ENCODE measurements at places on chromosomes 3 and 15. TPM values are rescaled to one million over a fixed set of nuclear protein-coding genes. Genes with fewer than 3 reads are reported as not detected.

The STAB1 gene
- polyA plus RNA-seq, result 43.5 TPM

The CKMT1B gene
- polyA plus RNA-seq, result 15.3 TPM

The DCBLD2 gene
- polyA plus RNA-seq, result 15.7 TPM

The EBLN2 gene
- 7.2 TPM for polyA plus RNA-seq

The TM4SF1 gene
- 56.9 TPM for polyA plus RNA-seq

DNA sequence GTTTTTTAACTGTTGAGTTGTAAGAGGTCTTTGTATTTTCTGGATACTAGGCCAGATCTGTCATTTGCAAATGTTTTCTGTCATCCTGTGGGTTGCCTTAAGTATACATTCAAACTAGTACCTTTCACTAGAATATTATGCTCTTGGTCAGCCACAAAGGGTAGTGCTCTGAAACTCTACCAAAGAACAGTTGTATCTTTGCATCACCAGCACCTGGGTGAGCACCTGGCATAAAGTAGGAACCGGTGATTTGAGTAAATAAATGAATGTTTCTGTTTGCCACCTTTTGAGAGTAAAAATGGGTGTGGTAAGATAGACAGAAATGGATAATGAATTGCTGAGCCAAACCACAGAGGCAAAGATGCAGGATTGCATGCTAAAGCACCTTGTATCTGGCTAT is 98.7 kb downstream of the SLCO3A1 start:
- H3K27me3 ChIP-seq, result no peaks in the 10 kb centered on the region
- H3K36me3 ChIP-seq, result no peaks in the 10 kb centered on the region
- DNase-seq, result no peak
- no peak overlapping the region for H3K4me3 ChIP-seq

DNA sequence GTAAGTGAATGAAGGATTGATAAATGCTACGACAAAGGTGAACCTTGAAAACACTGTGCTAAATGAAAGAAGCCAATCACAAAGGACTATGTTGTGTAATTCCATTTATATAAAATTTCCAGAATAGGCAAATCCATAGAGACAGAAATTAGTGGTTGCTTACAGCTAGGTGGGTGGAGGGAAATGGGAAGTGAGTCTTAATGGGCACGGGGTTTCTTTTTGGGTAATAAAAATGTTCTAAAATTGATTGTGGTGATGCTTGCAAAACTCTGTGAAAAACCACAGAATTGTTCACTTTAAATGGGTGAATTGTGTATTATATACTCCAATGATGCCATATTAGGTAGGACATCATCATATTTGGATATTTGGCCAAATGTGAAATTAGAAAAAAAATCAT is 20.9 kb upstream of the TEX9 start:
- no peak overlapping the region for H3K4me3 ChIP-seq
- no peaks in the 10 kb centered on the region for H3K36me3 ChIP-seq
- H3K4me1 ChIP-seq, result no peaks in the 10 kb centered on the region
- DNase-seq, result no peak
- H3K27ac ChIP-seq, result no peak overlapping the region

GRCh38 chr15:61832223-61832622 is 228.0 kb downstream of the VPS13C start:
- H3K36me3 ChIP-seq, result no peaks in the 10 kb centered on the region
- DNase-seq, result no peak
- H3K4me1 ChIP-seq, result no peaks in the 10 kb centered on the region

DNA sequence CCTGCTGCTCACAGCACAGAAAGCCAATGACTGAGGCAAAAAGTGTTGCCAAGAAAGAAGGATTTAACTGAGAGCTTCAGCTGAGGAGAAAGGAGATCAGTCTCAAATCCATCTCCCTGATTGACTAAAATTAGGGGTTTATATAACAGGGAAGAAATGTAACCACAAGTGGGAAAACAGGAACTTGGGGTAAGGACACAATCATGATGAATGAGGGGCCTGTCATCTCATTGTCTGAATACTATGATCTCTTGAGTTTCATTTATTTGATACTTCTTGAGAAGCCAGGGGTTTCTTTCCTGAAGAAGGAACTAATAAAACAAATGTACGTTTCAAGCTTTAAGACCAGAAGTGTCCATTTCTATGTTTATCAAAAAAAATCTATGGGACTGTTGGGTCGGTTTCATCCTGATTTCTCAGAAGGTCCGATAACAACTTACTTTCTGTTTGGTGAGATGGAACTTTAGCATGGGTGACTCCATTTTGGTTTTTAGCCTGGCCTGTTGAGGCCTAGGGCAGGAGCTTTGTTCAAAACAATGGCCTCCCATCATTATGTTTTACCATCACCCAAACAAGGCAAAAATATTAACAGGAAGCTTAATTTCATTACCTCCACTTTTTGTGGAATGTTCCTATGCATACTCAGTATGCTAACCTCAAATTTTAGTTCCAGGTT is 76.6 kb upstream of the PIAS1 start:
- DNase-seq, result no peak
- H3K4me3 ChIP-seq, result no peak overlapping the region
- no peaks in the 10 kb centered on the region for H3K4me1 ChIP-seq
- H3K27me3 ChIP-seq, result no peaks in the 10 kb centered on the region
- no peaks in the 10 kb centered on the region for H3K36me3 ChIP-seq

GRCh38 chr3:178439504-178439903 is 96.7 kb upstream of the KCNMB2 start:
- no peaks in the 10 kb centered on the region for H3K4me1 ChIP-seq
- no peak for DNase-seq
- peaks cover 2% of the 10 kb centered on the region for H3K27me3 ChIP-seq
- no peak overlapping the region for H3K4me3 ChIP-seq

- no peaks in the 10 kb centered on the region for H3K4me1 ChIP-seq
- no peak overlapping the region for H3K27ac ChIP-seq
- H3K4me3 ChIP-seq, result no peak overlapping the region
Observed at GRCh38 chr15:70182858-70183695, 85.4 kb upstream of the TLE3 start.

- H3K36me3 ChIP-seq, result no peaks in the 10 kb centered on the region
- no peak overlapping the region for H3K27ac ChIP-seq
- no peak overlapping the region for H3K4me3 ChIP-seq
- peaks cover 22% of the 10 kb centered on the region for H3K27me3 ChIP-seq
- H3K4me1 ChIP-seq, result no peaks in the 10 kb centered on the region
- DNase-seq, result no peak
Observed at GRCh38 chr3:23711916-23712494, 93.8 kb upstream of the UBE2E1 start.

DNA sequence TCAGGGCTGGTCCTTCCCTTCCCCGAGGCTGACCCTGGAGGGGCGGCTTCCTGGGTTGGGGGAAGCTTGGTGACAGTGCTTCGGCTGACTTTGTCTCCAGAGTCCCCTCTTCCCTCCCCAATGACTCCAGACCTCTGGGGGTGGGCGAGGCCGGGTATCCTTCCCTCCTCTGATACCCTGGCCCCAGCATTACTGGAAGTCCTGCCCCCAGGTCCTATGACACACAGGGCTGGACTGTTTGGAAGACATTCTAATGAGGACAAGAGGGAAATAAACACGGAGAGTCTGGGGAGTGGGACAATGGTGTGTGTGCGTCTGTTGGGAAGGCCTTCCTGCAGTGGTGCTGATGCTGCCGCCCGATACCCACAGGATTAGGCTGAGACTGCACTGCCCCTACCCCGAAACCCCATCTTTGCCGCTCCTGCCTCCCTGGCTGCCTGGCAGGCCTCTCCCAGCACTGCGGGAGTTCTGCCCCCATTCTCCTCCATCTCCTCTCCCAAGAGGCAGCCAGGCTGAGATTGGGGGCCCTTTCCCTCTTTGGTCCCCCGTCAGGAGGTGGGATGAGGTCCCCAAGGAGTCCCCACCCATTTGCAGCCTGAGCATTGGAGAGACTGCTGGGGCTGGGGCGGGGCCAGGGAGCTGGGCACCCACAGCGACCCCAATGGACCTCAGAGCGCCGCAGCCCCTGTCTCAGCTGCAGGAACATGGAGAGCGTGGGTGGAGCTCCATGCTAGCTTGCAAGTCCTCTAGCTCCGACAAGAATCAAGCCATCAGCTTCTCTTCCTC is 29.7 kb upstream of the FBLN2 start:
- H3K4me1 ChIP-seq, result no peaks in the 10 kb centered on the region
- H3K27me3 ChIP-seq, result no peaks in the 10 kb centered on the region
- DNase-seq, result no peak
- no peak overlapping the region for H3K4me3 ChIP-seq

- peaks cover 12% of the 10 kb centered on the region for H3K4me1 ChIP-seq
- H3K36me3 ChIP-seq, result no peaks in the 10 kb centered on the region
- DNase-seq, result peak; percentile 70
- H3K4me3 ChIP-seq, result peak within 1 kb of the TSS; percentile 82
Observed at GRCh38 chr15:75842722-75843677, at the start of gene UBE2Q2. UBE2Q2 (plus strand) TSS chr15:75843447; CDS start chr15:75843667, 220 bp downstream.

DNA sequence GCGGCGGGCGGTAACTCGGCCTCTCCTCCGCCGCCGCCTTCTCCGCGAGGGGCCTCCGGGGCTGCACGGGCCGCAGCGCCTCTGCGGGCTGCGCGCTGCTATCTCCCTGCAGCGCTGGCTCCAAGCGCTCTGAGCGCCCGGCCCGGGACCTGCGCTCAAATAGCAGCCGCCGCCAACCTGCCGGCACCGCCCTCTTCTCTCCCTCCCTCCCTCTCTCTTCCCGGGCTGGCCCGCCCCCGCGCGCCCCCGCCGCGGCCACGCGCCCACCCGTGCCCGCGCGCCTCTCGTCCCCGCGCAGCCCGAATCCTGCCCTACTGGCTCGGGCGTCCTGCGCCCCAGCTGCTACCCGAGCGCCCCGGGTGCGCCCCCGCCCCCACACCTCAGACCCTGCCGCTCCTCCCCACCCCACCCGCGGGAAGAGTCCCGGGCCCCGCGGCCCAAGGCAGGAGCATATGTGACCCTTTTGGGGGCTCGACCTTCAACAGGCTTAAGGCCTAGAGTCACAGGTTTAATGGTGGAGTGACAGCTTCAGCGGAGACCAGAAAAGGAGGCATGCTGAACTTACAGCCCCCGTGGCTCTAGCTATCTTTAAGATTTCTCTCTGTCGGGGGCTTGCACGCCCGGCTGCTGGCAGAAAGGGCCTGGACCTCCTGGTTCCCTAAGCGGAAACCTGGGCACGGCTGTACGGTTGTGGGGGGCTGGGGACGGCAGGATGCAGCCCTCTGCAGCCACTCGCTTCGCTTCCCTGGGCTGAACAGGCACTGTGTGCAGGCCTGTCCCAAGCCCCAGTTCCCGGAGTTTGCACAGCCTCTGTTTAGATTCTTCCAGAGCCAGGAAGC is at the start of gene CACNA2D2:
CACNA2D2 (minus strand) TSS at position 131 of the 839 bp plus-strand sequence. CDS start 211 bp downstream, outside the sequence.
- no peak within 1 kb of the TSS for H3K27ac ChIP-seq
- DNase-seq, result peak; percentile 48
- peak within 1 kb of the TSS; percentile 32 for H3K4me3 ChIP-seq
- peaks cover 11% of the 10 kb centered on the region for H3K4me1 ChIP-seq
- H3K36me3 ChIP-seq, result no peaks in the 10 kb centered on the region

GRCh38 chr3:14595561-14595960 is 55.4 kb upstream of the GRIP2 start:
- no peak for DNase-seq
- no peaks in the 10 kb centered on the region for H3K36me3 ChIP-seq
- peaks cover 26% of the 10 kb centered on the region for H3K27me3 ChIP-seq

DNA sequence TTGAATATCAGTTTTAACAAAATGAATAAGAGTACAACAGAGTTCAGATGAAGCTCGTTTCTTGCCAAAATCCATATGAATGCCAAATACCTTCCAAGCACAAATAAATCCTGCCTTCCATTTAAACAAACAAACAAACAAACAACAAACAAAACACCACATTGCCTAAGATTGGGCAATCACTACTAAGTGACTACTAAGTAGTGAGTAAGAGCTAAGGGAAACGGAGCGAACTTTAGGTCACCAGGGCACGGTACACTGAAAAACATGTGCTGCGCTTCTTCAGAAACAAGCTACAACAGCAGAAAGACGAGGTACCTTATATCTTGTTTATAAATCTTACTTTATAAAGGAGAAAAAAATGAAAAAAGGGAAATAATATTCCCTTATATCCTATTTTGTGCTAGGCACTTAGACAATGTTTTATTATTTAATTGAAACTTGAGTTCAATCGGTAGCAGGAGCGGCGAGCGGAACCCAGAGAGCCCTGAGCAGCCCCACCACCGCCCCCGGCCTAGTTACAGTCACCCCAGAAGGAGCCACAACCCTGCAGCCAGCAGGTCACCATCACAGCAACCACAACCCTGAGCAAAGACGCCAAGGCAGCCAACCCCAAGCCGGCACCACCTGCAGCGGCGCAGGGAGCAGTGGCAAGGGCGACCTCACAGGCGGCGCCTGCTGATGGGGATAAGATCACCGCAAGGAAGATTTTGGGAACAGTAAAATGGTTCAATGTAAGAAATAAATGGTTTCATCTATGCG is 216.9 kb downstream of the ZBTB20 start:
- H3K4me3 ChIP-seq, result no peak overlapping the region
- no peak overlapping the region for H3K27ac ChIP-seq
- no peaks in the 10 kb centered on the region for H3K36me3 ChIP-seq
- no peaks in the 10 kb centered on the region for H3K4me1 ChIP-seq

- H3K27me3 ChIP-seq, result no peaks in the 10 kb centered on the region
- H3K36me3 ChIP-seq, result peaks cover 13% of the 10 kb centered on the region
- H3K27ac ChIP-seq, result no peak overlapping the region
- no peak overlapping the region for H3K4me3 ChIP-seq
- DNase-seq, result no peak
Observed at GRCh38 chr3:128351546-128351945, 115.1 kb downstream of the DNAJB8 start.

- DNase-seq, result no peak
- no peak overlapping the region for H3K27ac ChIP-seq
- H3K4me1 ChIP-seq, result peaks cover 31% of the 10 kb centered on the region
- H3K27me3 ChIP-seq, result no peaks in the 10 kb centered on the region
- no peak overlapping the region for H3K4me3 ChIP-seq
Observed at GRCh38 chr3:184354121-184354728, 7.2 kb downstream of the CLCN2 start.

DNA sequence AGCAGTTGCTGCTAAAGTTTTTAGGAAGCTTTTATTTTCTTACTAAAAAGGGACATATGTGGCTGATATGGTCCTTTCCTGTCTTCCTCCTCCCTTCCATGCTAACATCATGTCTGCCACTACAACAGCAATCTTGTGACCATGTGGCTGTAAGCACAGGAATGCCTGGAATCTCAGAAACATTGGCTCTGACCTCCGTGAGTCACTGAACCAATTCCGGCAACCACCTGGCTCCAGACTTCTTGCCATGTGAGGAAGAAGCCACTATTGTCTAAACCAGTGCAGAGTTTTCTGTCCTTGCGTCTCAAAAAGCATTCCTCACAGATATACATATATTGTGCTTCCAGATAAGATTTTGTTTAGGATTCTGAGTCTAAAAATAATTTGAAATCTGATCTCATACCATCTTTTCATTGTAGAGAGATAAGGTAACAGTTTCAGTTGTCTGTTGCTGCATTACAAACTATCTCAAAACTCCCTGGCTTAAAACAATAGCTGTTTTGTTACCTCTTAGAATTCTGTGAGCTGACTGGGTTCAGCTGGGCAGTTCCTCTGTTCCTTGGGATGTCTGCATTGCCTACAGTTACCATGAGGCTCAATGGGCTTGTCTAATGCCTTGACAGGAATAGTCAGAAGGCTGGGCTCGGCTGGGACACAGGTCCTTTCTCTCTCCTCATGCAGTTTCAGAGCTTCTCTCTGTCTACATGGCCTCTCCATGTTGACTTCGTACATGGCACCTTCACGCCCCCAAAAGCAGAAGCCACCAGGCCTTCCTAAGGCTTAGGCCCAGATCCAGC is 77.3 kb upstream of the MAGI1 start:
- no peaks in the 10 kb centered on the region for H3K4me1 ChIP-seq
- no peak overlapping the region for H3K4me3 ChIP-seq
- H3K36me3 ChIP-seq, result no peaks in the 10 kb centered on the region
- no peaks in the 10 kb centered on the region for H3K27me3 ChIP-seq

- H3K36me3 ChIP-seq, result no peaks in the 10 kb centered on the region
- H3K27me3 ChIP-seq, result no peaks in the 10 kb centered on the region
- no peak overlapping the region for H3K27ac ChIP-seq
- H3K4me3 ChIP-seq, result no peak overlapping the region
Observed at GRCh38 chr3:21654241-21654640, 96.8 kb downstream of the ZNF385D start.

GRCh38 chr3:44899683-44900367 is 25.4 kb downstream of the TGM4 start:
- peaks cover 12% of the 10 kb centered on the region for H3K27me3 ChIP-seq
- no peak for DNase-seq
